Upper lobe of right lung (tissue), 1 donor: ENCODE measurements at places on chromosomes 1 and 21. TPM values are rescaled to one million over a fixed set of nuclear protein-coding genes. Genes with fewer than 3 reads are reported as not detected.

ZBTB8A gene
- 9.7 TPM for total RNA-seq

BSND gene
- total RNA-seq = not detected

- H3K36me3 ChIP-seq = peaks cover 14% of the 10 kb centered on the region
- DNase-seq = no peak
- H3K27me3 ChIP-seq = no peaks in the 10 kb centered on the region
- H3K27ac ChIP-seq = no peak overlapping the region
- no peak overlapping the region for H3K4me3 ChIP-seq
Measured at GRCh38 chr1:48750109-48750508, 26.6 kb downstream of the BEND5 start.

DNA sequence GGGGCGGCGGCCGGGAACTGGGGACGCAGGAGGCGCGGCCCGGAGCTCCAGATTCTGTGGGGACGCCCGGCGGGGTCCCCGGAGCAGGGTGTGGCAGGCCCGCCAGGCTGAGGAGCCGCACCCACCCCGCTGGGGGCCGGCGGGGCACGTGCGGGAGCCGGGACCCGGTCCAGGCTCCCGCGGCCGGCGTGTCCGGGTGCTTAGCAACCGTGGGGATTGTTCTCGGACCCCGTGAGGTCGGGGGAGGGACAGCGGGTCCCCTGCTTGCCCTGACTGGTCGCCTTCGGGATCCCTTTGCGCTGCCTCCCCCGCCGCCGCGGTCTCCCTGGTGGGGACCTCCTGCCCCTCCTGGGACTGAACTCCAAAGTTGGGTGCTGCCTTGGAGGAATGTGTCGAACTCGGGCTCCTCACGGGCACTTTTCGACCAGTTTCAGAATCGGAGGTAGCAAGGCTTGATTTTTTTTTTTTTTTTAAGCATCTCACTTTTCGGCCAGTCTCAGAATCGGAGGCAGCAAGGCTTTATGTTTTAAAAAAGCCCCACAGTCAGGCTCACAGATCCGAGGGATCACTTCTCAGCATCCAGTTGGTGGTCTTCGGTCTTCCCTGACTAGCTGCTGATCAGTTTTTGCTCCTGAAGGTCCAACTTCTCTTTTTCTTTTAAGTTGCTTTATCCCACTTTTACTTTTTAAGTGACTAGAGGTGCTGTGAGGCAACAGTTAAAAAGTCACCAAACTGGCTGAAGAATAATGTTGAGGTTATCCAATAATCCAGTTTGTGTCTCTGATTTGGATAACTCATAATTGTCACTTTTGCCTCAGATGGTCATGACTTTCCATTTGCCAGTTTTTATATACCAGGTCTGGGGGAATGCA lies 648 bp downstream of the FAM76A start:
- H3K27me3 ChIP-seq = no peaks in the 10 kb centered on the region
- peak overlapping the region; percentile 93 for H3K27ac ChIP-seq
- H3K4me1 ChIP-seq = peaks cover 4% of the 10 kb centered on the region
- peak overlapping the region; percentile 93 for H3K4me3 ChIP-seq
- peaks cover 24% of the 10 kb centered on the region for H3K36me3 ChIP-seq
- peak; percentile 85 for DNase-seq

SLC16A4 gene
- total RNA-seq = 15.9 TPM

- H3K4me3 ChIP-seq = peak overlapping the region; percentile 96
- DNase-seq = no peak
- H3K27ac ChIP-seq = peak overlapping the region; percentile 49
- H3K4me1 ChIP-seq = peaks cover 42% of the 10 kb centered on the region
- H3K36me3 ChIP-seq = no peaks in the 10 kb centered on the region
- no peaks in the 10 kb centered on the region for H3K27me3 ChIP-seq
Measured at GRCh38 chr1:180157108-180157507, 2.4 kb downstream of the QSOX1 start.

GRCh38 chr1:186960861-186961260 lies 132.1 kb downstream of the PLA2G4A start:
- no peak overlapping the region for H3K27ac ChIP-seq
- no peak for DNase-seq
- no peak overlapping the region for H3K4me3 ChIP-seq
- no peaks in the 10 kb centered on the region for H3K27me3 ChIP-seq
- no peaks in the 10 kb centered on the region for H3K4me1 ChIP-seq
- peaks cover 5% of the 10 kb centered on the region for H3K36me3 ChIP-seq

DNA sequence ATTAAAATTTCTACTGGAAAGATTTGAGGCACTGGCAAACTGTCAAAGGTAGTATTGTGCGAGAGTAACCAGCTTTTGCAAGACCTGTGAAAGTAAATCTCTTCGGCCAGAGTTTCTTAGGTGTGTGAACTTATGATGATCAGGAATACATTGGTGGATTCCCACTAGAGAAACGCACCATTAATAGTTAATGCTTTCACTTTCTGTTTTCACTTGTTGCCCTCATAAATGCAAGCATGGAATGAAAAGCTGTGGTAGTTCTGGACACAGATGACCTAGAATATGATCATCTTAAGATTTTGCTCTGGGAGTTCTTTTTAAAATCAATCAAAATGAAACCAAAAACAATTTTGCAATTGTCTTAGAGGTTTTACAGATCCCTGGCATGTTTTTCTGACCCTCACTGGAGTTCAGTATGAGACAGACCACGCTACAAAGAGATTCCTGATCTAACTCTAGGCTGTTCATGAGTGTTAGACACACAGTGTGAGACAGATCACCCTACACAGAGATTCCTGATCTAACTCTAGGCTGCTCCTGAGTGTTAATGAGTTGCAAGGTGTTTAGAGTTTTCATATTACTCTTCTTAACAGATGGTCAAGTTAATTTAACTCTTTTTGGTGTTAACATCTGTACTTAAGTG lies 98.8 kb downstream of the SDCCAG8 start:
- H3K27me3 ChIP-seq = no peaks in the 10 kb centered on the region
- peaks cover 15% of the 10 kb centered on the region for H3K36me3 ChIP-seq
- no peak for DNase-seq
- peak overlapping the region; percentile 29 for H3K4me3 ChIP-seq
- H3K27ac ChIP-seq = peak overlapping the region; percentile 56

DNA sequence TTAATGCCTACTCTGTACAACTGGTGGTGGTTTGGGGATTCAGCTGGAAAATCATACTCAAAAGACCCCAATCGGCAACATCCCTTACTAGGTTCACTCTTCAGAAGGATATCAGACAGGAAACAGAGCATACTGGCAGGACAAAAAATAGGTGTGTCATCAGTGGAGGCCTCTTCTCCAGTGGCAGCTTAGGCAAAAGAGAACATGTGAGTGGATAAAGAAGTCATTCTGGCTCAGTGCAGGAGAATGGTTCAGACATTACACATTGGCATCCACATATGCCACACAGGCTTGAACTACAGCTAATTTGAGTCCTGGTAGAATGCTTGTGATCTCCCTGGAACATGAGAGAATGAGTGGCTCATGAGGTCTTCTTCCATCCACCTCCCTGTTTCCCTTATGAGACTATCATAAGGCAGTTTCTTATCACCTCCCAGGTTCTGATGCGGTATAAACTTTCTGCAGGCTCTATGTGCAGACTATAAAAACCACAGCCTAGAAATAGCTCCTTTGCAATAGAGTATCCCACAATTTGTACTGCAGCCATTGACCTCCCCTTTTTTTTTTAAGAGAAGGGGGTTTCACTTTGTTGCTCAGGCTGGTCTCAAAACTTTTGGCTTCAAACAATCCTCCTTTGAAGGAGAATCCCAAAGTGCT lies 24.7 kb downstream of the VAMP4 start:
- no peak for DNase-seq
- no peaks in the 10 kb centered on the region for H3K4me1 ChIP-seq
- peak overlapping the region; percentile 25 for H3K27ac ChIP-seq
- no peaks in the 10 kb centered on the region for H3K27me3 ChIP-seq
- H3K36me3 ChIP-seq = peaks cover 21% of the 10 kb centered on the region

HSD3B1 gene
- total RNA-seq = not detected

DNA sequence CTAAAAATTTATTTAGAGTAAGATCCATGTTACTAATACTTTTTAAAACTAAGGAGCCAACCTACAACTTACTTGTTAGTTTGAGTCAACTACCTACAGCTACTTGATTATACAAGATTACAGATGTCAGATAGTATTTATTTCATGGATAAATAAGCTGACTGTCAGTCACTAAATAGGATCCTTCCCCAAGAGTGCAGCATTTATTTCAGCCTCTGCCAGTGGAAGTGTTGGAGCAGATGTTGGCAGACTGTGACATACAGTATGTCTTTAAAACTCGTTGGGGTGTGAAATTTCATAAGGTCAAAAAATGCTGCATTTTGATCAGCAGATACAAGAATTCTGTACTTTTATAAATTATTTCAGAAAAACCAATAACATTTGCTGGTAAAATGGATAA lies 156.2 kb downstream of the AKT3 start:
- no peak for DNase-seq
- peaks cover 4% of the 10 kb centered on the region for H3K36me3 ChIP-seq
- no peaks in the 10 kb centered on the region for H3K27me3 ChIP-seq
- no peak overlapping the region for H3K4me3 ChIP-seq
- no peak overlapping the region for H3K27ac ChIP-seq

- H3K27ac ChIP-seq = no peak overlapping the region
- H3K4me1 ChIP-seq = no peaks in the 10 kb centered on the region
- H3K4me3 ChIP-seq = no peak overlapping the region
- H3K27me3 ChIP-seq = no peaks in the 10 kb centered on the region
- H3K36me3 ChIP-seq = peaks cover 8% of the 10 kb centered on the region
- DNase-seq = no peak
Measured at GRCh38 chr1:163303561-163303960, 18.2 kb upstream of the NUF2 start.

MROH7 gene
- total RNA-seq = 3.6 TPM
